ENCODE measurements at places on chromosomes 2 and 18.

GRCh38 chr2:188870289-188870688 lies 103.9 kb upstream of the COL3A1 start:
- no peak for DNase-seq

DNA sequence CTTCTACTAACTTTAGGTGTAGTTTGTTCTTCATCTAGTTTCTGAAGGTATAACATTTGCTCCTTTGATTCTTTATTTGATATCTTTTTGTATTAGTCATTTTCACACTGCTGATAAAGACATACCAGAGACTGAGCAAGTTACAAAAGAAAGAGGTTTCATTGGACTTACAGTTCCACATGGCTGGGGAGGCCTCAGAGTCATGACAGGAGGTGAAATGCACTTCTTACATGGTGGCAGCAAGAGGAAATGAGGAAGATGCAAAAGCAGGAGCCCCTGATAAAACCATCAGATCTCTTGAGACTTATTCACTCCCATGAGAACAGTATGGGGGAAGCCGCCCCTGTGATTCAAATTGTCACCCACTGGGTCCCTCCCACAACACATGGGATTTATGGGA lies 544.4 kb upstream of the DSEL start:
- DNase-seq, result no peak

GRCh38 chr2:118971245-118972122 lies 29.5 kb downstream of the MARCO start:
- DNase-seq, result no peak

DNA sequence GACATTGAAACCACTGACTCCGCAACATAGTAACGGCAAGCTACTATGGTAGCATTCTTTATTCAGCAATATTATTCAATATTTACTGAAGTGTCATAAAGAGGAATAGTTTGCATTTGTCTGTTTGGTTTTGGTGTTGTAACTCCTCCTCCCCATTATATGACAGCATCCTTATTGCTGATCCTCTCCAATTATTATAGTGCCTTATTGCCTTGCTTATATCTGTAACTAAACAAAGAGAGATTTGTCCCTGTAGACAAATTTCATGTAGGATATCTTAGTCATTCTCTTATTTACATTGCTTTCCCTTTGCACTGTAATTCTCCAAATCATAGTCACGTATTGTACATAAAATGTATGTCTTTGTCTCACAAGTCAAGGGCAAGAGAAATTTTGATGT lies 1041.2 kb upstream of the ZEB2 start:
- DNase-seq, result no peak

DNA sequence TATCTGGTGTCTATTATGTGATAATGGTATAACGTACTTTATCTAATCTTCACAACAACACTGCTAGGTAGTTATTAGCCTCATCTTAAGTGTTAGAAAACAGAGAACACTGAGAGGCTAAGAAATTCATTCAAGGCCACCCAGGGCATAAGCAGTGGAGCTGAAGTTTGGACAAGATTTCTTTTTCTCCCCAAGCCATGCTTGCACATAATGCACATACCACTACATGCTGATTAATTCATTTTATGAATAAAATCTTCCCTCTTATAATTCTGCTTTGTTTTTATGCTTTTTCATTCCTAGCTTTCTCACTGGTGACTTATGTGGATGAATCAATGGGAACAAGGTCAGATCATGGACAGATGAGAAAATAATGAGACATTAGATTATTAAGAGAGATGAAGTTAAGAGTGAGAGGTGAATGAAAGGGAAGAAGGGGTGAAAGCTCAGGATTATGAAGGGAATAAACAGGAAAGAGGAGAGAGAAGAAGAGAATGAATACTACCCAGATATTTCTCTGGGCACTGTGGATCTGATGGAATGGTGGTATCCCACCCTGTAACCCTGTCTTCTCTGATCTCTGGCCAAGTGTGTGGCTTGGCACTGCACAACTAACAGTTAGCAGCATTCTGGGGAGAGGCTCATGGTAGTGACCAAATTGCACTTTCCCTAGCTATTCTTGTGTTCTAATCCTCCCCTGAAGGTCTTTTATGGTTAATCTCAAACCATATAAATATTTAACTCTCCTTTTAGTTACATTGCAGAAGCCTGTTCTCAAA lies 17.7 kb upstream of the GALNT3 start:
- no peak for DNase-seq

DNA sequence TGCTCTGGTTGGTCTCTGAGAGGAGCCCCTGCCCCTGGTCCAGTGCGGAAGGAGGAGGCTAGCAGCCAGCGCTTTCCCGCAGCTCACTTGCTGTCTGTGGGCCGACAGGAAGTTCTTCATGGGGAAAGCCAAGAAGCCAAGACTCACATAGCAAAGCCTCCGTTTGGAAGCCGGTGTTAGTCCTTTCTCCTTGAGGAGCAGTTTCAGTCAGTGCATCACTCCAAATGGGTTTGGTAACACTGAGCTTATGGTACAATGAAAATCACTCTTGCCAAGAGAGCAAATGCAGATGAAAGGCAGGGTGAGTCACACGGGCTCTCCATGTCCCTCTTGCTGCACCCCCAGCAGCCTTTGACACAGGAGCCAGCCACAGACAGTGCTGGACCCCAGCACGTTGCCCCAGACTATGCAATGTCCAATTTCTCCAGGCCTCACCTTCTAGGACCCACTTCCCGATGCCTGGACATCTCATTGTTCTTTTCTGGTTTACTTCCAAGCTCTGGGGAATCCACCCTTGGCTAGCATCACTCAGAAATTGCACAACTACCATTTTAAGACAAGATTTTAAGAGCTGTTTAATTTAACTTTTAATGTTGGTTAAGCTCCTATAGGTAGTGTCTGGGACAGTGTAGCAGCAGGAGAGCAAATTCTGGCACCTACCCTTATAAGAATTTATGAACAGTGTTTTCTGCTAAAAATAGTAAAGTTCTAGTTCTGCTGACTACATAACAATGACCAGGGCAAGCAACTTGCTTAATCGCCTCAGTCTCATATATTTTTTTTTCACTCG lies 174.9 kb downstream of the ASB1 start:
- DNase-seq, result no peak

DNA sequence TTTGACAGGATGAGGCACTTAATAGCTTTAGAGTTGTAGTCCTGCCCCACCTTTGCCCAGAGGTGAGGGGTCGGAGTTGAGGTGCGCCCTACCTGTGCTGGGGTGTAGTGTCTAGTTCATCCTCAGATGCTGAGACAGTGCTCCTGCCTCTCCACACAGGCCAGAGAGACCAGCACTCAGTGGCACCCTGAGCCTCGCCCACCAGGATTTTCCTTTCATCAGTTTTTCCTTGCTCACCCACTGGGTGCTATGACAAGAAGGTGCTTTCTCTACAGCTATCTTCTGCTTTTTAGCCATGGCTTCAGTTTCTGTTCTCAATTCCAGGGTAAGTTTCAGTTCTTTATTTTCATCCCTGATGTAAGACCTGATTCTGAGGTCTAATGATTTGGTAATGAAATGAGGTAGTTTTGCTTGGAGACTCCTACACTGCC lies 16.8 kb upstream of the TMEM131 start:
- no peak for DNase-seq

- no peak for DNase-seq
Measured at GRCh38 chr18:69123421-69123820, 277.3 kb upstream of the DOK6 start.

GRCh38 chr18:13107074-13107473 lies 111.5 kb upstream of the LDLRAD4 start:
- DNase-seq, result no peak

- no peak for DNase-seq
Measured at GRCh38 chr18:72207280-72207679, 336.9 kb downstream of the CBLN2 start.

- DNase-seq, result no peak
Measured at GRCh38 chr2:140383781-140384180, 1603.6 kb upstream of the NXPH2 start.

Measured in DMS79 treated with DMSO at 0.1 percent for 48 hours (cell line).